ENCODE measurements at places on chromosomes 16 and 17.

DNA sequence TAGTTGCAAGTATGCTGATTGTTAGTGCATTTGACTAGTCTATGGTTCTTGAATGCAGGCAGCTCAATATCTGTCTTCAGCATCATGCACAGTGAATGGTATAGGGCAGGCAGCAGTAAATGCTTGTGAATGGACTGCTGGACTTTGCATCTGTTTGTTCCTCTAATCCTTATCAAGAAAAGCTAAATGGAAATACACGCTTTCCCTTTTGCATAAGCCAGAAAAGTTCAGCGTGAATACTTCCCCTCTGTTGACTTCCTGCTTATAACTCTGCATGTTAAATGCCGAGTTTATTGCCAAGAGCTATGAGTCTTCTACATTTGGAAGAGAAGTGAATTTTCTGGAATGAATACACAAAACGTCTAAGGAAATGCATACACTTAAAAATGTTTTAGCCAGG, 127.9 kb upstream of the CPHXL start:
- no peak for DNase-seq

DNA sequence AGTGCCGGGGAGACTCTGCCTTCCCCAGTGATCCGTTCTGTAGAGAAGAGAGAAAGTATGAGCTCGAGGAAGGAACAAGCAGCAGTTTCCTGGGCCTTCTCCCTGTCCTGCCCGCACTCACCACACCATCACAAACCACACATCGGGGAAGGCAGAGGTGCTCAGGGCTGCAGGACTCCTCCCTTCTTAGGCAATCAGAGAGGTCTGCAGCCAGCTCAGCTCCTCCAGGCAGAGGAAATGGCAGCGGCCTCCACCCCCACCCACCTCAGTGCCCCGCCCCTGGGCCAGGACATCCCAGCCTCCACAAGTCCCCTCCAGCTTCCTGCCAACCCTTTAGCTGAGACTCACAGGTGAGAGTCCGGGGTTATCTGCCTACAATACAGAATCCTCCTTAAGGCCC, 2.0 kb downstream of the ZNF319 start:
- DNase-seq = peak; percentile 76

- DNase-seq = peak; percentile 50
Measured at GRCh38 chr17:51056813-51057510, 63.7 kb downstream of the SPAG9 start.

- DNase-seq = peak; percentile 8
Measured at GRCh38 chr16:11038777-11039176, 94.4 kb downstream of the CLEC16A start.

- no peak for DNase-seq
Measured at GRCh38 chr17:52995147-52995546, 827.6 kb upstream of the KIF2B start.

DNA sequence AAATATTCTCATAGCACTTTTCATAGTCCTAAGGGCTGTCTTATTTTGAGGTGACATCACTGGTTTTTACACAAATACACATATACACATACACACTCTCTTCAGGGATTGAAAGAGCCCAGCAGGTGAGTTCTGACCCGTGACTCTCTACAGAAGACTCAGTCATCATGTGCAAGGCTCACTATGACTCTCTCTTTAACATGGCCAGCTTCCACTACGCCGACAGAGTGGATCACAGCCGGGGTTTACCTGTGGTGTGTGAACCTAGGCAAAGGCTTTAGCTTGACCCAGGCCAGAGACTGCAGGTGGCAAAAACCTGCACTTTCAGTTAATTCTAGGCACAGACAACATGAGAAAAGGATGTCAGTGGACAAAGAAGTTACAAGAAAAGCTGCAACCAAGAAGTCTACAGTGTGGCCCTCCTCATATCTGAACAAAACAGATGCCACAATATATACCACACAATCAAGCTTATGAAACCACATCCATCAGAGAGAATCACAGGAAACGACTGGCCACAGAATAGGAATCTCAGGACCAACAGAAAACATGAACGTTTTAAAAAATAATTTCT, 56.5 kb downstream of the CYTH1 start:
- DNase-seq = no peak
